Epithelial cell of umbilical artery (primary cell): ENCODE measurements at places on chromosomes 5 and 9. TPM values are rescaled to one million over a fixed set of nuclear protein-coding genes. Genes with fewer than 3 reads are reported as not detected.

Gene CCDC152
- 1.6 and 2.9 TPM in 2 replicates for total RNA-seq

Gene ZNF484
- total RNA-seq = 11.4 and 17.5 TPM in 2 replicates

Gene WNK2
- total RNA-seq = not detected in 2 replicates

Gene LPAR1
- total RNA-seq = 0.32 and 1.5 TPM in 2 replicates

Gene SPDL1
- 30.2 and 55.8 TPM in 2 replicates for total RNA-seq

Gene PDE8B
- 0.15 TPM in 1 of 2 replicates, not detected in the other for total RNA-seq

Gene ISL1
- total RNA-seq = 0.76 TPM in 1 of 2 replicates, not detected in the other

Gene WDR31
- 0.32 and 0.46 TPM in 2 replicates for total RNA-seq

Gene ADAM19
- 23.3 and 35.1 TPM in 2 replicates for total RNA-seq

Gene ITK
- total RNA-seq = not detected in 2 replicates

Gene CAVIN4
- 0.65 and 1.7 TPM in 2 replicates for total RNA-seq

Gene PRELID1
- total RNA-seq = 156 and 217 TPM in 2 replicates

Gene GABRB2
- total RNA-seq = not detected in 2 replicates

Gene CCL21
- not detected in 2 replicates for total RNA-seq

Gene PCDHGA11
- total RNA-seq = 5.3 and 5.8 TPM in 2 replicates

Gene TTC23L
- total RNA-seq = 0.15 TPM in 1 of 2 replicates, not detected in the other

Gene PRSS3
- total RNA-seq = 15.6 and 29.9 TPM in 2 replicates

Gene FOXD4
- not detected in 2 replicates for total RNA-seq

Gene FOXI1
- total RNA-seq = not detected in 2 replicates

Gene DROSHA
- 21.0 and 40.0 TPM in 2 replicates for total RNA-seq

Gene KCNIP1
- not detected in 2 replicates for total RNA-seq

Gene ZDHHC11
- under 0.01 and 2.4 TPM in 2 replicates for total RNA-seq

Gene HAVCR1
- not detected in 2 replicates for total RNA-seq
